ENCODE measurements at places on chromosomes 12 and 14.

DNA sequence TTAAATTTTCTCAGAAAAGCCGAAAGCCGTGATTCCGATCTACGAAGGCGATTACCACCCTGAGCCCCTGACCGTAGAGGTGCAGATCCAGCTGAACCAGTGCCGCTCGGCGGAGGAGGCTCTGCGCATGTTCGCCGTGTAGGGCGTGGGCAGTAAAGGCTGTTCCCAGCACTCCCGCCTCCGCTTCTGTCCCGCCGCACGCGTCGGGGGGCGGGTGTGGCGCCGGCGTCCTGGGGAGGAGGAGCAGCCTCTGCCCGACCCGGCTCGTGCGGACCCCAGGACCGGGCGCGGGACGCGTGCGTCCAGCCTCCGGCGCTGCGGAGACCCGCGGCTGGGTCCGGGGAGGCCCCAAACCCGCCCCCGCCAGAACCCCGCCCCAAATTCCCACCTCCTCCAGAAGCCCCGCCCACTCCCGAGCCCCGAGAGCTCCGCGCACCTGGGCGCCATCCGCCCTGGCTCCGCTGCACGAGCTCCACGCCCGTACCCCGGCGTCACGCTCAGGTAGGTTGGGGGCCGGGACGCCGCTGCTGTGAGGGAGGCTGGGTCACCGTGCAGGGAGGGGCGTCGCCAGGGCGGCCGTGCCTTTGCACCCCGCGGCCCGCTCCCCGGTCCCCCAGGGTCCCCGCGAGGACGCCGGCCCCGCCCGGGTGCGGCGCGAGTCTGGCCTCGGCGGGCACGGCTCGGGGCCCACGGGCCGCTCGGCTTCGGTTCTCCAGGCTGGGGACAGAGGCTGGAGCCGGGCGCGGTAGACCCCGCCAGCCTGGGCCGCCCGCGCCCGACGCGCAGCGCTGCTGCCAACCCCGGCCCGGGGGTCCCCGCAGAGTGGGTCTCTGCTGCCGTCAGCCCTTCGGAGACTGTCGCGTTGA lies at the start of gene B3GNT4:
TSS of gene B3GNT4 (plus strand) at position 409 of the 866 bp plus-strand sequence. CDS start 910 bp downstream, outside the sequence.
- DNase-seq = no peak

GRCh38 chr12:68199127-68199526 lies 26.5 kb downstream of the IL26 start:
- DNase-seq = no peak

GRCh38 chr14:69841656-69842055 lies 37.6 kb upstream of the SMOC1 start:
- no peak for DNase-seq

- DNase-seq = no peak
Observed at GRCh38 chr12:29732191-29732590, 51.6 kb downstream of the TMTC1 start.

GRCh38 chr14:31945074-31945613 lies 132.0 kb upstream of the ARHGAP5 start:
- DNase-seq = no peak

DNA sequence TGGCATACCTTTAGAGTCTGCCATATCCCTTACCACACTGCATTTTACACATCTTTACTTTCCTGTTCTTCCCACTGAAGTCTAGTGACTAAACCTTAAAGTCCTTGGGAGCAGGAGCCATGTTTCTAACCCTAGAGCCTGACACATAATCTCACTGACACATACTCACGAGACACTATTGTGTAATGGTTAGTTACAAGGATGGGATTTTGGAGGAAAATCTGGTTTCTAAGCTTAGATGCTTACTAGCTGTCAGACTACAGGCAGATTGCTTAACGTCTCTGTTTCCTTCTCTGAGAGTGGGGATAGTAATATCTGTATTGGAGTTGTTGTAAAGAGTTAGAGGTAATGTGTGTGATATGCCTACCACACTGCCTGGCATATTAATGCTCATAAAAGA lies 6.2 kb upstream of the DYRK4 start:
- no peak for DNase-seq
